ENCODE measurements at places on chromosomes 1 and 21.

- peak; percentile 45 for DNase-seq
Observed at GRCh38 chr1:6260961-6261614, at the start of gene GPR153. Gene GPR153 (minus strand): TSS chr1:6261098. CDS start chr1:6254905, 6,193 bp downstream.

DNA sequence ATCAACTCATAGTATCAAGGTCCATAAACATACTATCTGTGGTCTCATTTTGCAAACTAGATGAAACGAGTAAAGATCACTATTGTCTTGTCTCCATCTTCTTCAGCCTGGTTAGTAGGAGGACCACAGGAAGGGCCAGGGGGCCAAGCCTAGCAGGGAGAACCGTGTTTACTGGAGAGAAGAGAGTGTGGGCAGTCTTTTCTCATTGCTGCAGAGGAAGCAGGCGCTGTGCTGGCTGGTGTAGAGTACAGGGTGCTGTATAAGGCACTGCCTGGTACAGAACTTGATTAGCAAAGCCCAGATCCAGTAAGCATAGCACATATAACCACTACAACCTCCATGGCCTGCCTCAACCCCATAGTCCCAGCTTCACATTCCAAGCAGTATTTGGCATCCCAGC, 10.0 kb upstream of the B4GALT3 start:
- DNase-seq: no peak

- DNase-seq: no peak
Observed at GRCh38 chr1:113912594-113913311, 7.6 kb downstream of the DCLRE1B start.

- DNase-seq: peak; percentile 32
Observed at GRCh38 chr1:230127105-230128054, 60.3 kb downstream of the GALNT2 start.

GRCh38 chr1:62953633-62954032, 169.7 kb downstream of the ATG4C start:
- DNase-seq: no peak

GRCh38 chr1:147486876-147487656, 54.2 kb upstream of the BCL9 start:
- no peak for DNase-seq

GRCh38 chr1:147515045-147515869, 26.0 kb upstream of the BCL9 start:
- DNase-seq: no peak

DNA sequence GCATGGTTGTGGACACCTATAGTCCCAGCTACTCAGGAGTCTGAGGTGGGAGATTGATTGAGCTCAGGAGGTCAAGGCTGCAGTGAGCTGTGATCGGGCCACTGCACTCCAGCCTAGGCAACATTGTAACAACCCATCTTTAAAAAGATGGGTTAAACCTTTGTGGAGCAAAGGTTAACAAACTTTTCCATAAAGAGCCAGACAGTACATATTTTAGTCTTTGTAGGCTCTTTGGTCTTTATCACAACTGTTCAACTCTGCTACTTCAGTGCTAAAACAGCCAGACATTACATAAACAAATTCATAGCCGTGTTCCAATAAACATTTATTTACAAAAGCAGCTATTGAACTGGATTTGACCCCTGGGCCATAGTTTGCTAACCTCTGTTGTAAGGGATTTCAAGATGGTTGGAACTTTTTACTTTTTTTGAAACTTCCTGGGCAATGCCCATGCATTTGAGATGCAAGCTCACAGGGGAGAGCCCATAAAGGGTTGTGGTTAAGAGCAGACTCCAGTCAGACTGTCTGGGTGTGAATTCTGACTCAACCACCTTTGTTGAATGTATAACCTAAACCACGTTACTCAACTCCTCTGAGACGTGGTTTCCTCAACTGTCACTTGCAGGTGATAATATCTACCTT, 10.8 kb downstream of the INAVA start:
- no peak for DNase-seq

GRCh38 chr1:8348047-8348776, 30.3 kb downstream of the SLC45A1 start:
- no peak for DNase-seq

- no peak for DNase-seq
Observed at GRCh38 chr21:15293240-15293639, 228.4 kb upstream of the NRIP1 start.

GRCh38 chr1:218456444-218456843, 111.3 kb downstream of the TGFB2 start:
- no peak for DNase-seq

GRCh38 chr1:159780583-159781582, at the start of gene DUSP23:
Gene DUSP23 (plus strand): TSS chr1:159780962. CDS start chr1:159781101, 139 bp downstream.
- peak; percentile 89 for DNase-seq

- DNase-seq: no peak
Observed at GRCh38 chr1:211734359-211734758, 58.9 kb upstream of the NEK2 start.

GRCh38 chr1:6727535-6727934, 25.9 kb upstream of the DNAJC11 start:
- peak; percentile 51 for DNase-seq

DNA sequence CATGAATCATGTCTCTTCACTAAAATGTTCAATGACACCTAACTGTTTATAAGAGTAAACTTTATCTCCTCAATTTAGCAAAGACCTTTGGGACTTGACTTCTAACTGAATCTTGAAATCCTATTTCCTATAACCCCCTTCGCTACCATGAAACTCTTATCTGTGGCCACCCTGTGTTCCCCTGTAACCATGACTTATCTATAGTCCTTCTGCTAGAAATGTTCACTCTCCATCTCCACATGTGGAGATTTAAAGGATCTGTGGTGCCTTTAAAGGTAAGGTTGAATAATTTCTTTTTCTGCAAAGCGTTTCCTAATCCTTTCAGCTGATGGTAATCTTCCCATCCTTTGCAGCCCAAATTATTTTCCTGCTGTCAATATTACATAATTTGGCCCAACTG, 436.3 kb upstream of the RUNX1 start:
- DNase-seq: no peak

DNA sequence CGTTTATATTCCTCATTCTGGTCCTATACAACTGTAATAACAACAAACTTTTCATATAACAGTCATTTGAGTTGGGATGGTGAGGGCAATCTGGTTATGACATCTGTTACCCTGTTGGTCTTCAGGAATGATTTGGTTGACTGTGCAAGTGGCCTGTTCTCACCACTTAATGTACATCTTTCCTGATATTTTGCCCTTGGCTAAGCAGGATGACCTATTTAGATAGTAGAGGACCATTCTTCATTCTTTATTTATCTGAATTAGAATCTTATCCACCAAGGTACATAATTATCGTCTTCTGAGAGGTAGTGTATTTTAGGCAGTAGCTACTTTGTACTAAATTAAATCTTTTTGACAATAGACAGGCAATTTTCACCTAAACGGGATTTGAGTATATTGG, 154.3 kb downstream of the DNM3 start:
- no peak for DNase-seq

GRCh38 chr1:232985882-232986526, 35.6 kb downstream of the NTPCR start:
- no peak for DNase-seq

GRCh38 chr1:42820813-42821212, 3.6 kb upstream of the SVBP start:
- no peak for DNase-seq

All from activated CD4-positive, alpha-beta T cell treated with anti-CD3 and anti-CD28 coated beads for 24 hours (primary cell).